ENCODE measurements at places on chromosomes 2 and 18.

GRCh38 chr2:121185571-121186074 is 99.4 kb downstream of the TFCP2L1 start:
- peak; percentile 37 for DNase-seq

GRCh38 chr2:182864949-182865570 is 1.4 kb downstream of the FRZB start:
- DNase-seq = no peak

GRCh38 chr2:232042911-232043574 is 81.5 kb downstream of the DIS3L2 start:
- peak; percentile 44 for DNase-seq

- DNase-seq = no peak
Measured at GRCh38 chr2:239127513-239127912, 273.3 kb downstream of the HDAC4 start.

DNA sequence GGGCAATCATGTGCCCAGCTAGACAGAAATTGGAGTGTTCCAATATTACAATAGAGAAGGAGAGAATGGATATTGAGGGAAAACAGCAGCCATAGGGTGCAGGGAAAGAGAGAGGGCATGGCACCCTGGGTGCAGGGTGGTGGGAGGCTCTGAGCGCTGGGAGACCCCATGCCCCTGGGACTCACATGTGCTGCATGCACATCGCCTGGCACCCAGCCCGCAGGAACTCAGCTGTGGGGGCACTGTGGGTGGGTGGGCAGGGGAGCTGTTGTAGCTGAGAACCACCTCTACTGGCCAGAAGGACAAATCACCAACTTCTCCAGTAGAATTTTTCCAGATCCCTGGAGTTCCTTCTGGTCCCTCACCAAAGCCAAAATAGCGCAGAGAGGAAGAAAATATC is 7.2 kb upstream of the NEURL3 start:
- DNase-seq = no peak

DNA sequence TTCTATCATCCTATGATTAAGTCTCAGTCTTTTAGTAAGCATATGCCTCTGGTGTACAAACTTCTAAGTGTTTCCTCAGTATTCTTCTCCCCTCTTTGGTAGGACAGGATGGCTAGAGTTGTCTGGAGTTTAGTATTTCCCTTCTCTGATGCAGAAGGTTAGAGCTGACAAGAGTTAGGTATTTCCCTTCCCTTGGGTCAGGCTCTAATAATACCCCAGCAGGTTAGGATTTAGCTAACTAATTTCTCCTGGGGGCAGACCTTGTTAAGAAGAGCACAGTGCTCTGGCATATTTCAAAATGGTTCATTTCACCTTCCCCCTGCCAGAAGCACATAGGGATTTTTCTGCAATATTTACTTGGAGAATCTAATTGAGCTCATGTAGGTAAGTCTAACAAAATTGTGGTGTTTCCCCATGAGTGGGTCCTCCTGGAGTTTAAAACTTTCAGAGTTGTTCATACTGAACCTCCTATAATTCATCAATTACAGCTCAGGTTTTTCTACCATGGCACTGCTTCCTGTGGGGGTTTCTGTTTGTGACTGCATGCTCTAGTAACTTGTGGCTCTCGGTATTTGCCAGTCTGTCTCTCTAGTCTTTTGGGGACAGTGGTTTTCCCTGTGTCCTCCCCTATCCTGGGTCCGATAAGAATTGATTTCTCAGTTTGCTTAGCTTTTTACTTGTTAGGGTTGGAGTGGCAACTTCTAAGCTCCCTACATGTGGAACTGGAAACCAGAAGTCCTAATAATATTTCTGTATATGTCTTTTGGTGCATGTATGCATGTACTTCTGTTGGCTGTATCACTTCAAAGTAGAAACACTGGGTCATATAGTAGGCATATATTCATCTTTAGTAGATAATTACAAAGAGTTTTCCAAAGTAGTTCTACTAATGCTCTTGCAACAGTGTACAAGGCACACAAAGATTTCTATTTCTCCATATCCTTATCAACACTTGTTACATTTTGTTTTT is 77.7 kb downstream of the GDF7 start:
- no peak for DNase-seq

GRCh38 chr2:126838716-126838985 is 60.0 kb upstream of the TEX51 start:
- DNase-seq = no peak

DNA sequence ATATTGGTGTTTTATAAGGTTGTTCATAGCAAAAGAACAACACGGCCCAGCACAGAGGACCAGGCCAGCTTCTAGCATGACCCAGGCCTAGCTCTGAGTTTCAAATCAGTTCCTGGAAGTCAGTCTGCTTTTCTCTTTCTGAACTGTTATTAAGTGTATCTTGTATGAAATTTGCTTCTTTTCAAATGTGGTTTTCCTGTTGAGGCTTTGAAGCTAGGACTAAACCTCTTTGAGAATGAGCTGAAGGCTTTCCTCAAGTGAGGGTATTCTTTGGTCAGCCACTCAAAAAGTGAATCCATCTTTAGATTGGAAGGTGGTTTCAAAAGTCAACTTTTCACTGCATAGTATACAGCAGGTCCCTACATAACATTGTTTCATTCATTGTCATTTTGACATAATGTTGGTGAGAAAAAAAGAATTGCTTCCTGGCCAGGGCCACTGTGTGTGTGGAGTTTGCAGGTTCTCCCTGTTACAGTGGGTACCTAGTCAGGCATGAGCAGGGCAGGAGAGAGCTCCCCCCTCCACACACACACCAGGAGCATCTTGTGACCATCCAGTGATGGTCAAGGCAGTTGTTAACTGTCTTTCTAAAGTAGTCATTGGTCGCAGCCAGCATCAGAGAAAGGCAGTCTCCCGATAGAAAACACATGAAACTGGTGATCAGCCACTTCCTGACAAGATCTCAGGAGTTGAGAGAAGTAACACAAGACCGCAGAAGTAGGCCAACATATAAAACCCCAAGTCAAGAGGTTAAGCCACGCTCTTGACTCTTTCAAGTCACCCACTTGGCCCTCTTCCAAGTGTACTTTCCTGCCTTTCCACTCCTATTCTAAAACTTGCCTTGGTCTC is 6.7 kb upstream of the ACAA2 start:
- no peak for DNase-seq

DNA sequence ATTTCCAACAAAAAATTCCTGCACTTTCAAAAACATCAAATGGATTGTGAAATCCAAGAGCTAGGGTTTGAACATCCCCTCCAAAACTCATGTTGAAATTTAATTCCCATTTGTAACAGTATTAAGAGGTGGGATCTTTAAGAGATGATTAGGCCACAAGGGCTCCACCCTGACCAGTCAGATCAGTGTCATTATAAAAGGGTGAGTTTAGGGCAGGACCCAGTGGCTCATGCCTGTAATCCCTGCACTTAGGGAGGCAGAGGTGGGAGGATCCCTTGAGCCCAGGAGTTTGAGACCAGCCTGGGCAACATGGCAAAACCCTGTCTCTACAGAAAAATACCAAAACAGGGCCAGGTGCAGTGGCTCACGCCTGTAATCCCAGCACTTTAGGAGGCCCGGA is 8.9 kb downstream of the GTF3C2 start:
- peak; percentile 38 for DNase-seq

- no peak for DNase-seq
Measured at GRCh38 chr18:22628795-22629510, 211.2 kb upstream of the CTAGE1 start.

DNA sequence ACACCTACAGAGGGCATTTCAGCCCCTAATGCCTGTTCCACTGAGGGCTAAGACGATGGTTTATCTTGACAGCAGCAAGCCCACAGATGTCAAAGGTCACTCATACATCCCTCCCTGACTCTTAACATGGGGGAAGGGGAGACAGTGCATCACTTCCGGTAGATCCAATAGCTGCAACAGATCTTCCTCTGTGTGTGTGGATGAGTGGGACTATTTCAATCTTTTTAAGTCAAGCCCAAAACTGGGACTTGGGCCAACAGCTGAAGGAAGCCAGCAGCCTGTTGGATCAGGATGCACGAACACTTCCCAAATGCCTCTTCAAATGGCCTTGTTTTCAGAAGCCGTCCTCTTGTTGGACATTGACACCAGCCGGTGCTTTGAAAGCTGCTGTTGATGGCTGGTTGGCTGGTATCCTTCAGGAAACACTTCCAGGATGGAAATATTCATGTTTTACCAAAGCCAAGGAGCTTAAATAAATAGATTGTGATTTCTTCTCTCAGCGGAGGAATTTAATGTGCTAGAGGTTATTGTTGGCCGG is 59.2 kb downstream of the IL1R2 start:
- peak; percentile 76 for DNase-seq

DNA sequence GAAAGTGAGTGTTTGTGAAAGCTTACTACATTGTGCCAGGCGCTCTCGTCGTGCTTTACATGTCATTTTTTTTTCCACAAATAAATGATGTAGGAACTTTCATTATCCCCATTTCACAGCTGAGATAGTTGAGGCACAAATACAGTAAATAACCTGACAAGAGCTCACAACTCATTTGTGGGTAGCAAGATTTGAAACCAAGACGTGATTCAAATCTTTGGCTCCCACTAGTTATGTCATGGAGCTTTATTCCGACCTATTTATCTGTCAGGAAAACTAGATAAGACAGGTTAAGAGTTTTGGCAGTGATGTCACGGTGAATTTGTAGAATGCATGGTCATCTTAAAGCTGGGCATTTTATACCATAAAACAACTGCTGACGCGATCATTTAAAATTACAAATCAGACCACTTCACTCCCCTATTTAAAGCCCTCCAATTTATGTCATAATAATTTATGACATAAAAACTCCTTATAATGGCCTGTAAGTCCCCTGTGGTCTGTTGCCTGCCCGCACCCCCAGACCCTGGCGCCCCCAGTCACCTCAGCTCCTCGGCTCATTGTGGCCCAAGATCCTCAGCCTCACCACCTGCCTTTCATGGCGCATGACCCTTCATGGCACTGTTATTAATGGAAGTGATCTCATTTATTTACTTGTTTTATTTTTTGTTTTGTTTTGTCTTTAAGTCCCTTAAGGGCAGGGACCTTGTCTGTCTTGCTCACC is 678 bp upstream of the ZNF24 start:
- DNase-seq = no peak

GRCh38 chr18:48308755-48309575 is 100.2 kb downstream of the ZBTB7C start:
- DNase-seq = no peak

Data from GM23248 (cell line).